ENCODE measurements at places on chromosomes 2 and 18. TPM values are rescaled to one million over a fixed set of nuclear protein-coding genes. Genes with fewer than 3 reads are reported as not detected.

- DNase-seq, result no peak
Measured at GRCh38 chr2:169849710-169850109, 22.5 kb downstream of the UBR3 start.

DNA sequence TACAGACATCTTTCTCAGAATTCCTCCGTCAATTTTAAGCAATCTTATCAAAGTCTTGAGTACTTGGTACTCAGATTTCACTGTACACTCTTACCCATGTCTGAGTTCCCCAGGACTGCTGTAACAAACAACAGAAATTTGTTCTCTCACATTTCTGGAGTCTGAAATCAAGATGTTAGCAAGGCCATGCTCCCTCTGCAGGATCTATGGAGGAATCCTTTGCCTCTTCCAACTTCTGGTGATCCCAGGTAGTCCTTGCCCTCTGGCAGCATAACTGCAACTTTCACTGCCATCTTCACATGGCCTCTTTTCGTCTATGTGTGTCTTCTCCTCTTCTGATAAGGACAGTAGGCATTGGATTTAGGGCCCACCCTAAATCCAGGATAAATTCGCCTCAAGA lies 17.1 kb upstream of the CACNB4 start:
- no peak for DNase-seq

The MFSD2B gene
- total RNA-seq, result not detected

GRCh38 chr2:96470636-96471035 lies 34.5 kb downstream of the NEURL3 start:
- DNase-seq, result peak; percentile 52

DNA sequence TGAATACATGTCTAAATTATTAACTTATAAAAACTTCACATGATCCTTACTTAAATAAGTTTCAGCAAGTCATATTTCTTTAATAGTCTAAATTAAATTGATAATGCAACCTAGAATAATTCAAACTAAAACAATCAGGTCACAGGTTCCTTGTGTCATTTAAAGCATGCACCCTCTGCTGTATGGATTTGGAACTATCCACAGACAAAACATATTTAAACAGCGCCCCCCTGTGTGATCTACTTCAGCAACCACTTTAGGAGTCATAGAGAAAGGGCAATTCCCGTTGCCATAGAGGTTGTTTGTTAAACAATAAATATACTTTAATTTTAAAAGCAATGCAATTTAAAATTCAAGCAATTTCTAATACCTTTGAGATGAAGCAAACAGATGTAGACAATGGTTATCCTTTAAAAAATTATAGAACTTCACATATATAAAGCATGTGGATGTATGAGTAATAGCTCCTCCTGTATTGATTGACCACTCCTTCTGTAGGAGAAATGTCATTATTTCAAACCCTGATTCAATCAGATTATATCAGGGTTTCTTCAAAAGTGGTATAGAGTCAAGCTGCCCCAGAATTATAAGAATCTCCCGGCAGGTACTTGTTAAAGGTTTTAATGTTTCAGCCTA lies 21.2 kb downstream of the GRB14 start:
- no peak for DNase-seq

DNA sequence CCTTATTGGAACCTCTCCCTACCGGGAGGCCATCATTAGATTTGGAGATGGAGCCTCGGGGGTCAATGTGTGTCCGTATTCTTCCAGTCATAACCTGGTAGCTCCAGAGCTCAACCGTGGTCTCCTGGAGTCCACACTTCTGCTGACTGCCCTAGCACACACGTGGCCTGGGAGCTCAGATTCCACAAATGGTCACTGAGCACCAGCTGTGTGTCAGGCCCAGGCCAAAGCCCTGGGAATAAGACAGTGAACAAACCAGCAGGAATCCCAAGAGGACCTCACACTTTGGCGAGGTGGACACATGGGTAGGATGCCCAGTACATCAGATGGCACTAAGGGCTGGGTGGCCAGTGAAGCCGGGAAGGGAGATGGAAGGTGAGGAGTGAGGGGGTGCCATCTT lies 15.5 kb downstream of the GYPC start:
- no peak for DNase-seq

GRCh38 chr18:61248589-61248988 lies 84.6 kb upstream of the CDH20 start:
- no peak for DNase-seq

Measured in natural killer cell (primary cell).